Gastrocnemius medialis (tissue), 4 donors: ENCODE measurements at places on chromosomes 3 and 15. TPM values are rescaled to one million over a fixed set of nuclear protein-coding genes. Genes with fewer than 3 reads are reported as not detected.

DNA sequence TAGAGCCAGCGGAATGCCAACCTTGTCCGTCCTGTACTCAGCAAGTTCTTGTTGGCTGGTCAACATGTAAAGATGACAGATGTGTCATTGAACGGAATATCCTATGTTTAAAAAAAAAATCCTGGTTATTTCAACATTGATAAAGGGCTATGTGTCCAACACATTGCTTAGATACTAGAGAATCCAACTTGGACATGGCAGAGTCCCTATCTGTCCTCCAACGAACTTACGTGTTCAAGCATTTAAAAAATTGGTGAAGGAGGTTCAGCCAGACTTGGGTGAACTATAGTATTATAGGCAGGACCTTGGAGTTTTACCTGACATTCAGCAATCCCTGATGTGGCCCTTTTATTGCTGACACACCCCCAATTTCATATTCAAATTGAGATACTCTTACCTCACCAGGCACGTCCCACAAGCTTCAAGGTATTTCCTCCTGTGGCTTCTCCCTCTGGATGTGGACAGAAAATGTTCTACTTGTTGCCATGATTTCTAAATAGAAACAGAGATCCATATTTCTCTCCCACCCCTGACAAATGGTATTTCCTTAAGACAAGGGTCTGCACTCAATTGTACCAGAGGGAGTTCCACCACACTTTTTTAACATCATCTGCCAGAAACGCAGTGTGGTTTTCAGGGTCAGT is 207.7 kb upstream of the TPM1 start:
- DNase-seq, result no peak

DNA sequence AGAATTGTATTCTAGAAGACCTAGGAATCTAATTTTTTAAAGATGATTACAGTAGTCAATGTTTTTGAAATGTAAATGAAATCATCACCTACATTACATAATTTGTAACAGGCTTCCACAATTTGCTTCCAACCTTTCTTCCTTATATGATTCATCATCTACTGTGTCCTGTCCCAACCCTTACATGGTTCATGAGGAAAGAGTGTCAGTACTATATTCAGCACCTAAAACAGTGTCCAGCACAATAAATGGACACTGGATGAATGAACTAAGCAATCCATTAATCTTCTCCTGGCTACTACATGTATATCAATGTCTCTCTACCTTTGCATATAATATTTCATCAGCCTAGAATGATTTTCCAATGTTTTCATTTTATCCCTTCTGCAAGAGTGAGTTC is 12.2 kb downstream of the FGF12 start:
- DNase-seq, result no peak

GRCh38 chr15:95684693-95685115 is 645.8 kb upstream of the NR2F2 start:
- DNase-seq, result no peak

DNA sequence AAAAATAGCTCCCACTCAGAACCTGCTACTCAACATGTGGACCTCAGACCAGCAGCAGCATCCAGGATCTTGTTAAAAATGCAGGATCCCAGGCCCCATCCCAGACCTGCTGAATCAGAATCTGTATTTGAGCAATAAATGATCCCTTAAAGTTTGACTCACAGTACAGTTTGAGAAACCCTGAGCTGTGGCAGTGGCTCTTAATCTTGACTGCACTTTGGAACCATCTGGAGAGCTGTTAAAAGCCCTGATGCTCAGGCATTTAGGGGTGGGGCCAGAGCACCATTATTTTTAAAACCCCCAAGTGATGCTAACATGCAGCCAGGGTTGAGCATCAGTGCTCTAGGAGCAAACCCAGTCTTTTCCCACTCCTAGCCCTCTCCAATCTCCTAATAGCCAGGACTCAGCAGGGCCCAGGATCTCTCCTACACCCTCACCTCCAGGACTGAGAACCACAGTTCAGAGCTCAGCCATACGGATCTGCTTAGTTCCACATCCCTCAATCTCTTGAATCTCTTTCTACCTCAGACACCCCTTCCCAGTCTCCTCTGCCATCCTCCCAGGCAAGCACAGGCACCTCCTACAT is 10.2 kb downstream of the RFTN1 start:
- no peak for DNase-seq

- no peak for DNase-seq
These were observed 207.6 kb downstream of the UACA start for GRCh38 chr15:70555713-70556112.

Gene SH2D7
- total RNA-seq, result not detected

GRCh38 chr3:45486926-45487325 is 98.5 kb downstream of the LARS2 start:
- no peak for DNase-seq

DNA sequence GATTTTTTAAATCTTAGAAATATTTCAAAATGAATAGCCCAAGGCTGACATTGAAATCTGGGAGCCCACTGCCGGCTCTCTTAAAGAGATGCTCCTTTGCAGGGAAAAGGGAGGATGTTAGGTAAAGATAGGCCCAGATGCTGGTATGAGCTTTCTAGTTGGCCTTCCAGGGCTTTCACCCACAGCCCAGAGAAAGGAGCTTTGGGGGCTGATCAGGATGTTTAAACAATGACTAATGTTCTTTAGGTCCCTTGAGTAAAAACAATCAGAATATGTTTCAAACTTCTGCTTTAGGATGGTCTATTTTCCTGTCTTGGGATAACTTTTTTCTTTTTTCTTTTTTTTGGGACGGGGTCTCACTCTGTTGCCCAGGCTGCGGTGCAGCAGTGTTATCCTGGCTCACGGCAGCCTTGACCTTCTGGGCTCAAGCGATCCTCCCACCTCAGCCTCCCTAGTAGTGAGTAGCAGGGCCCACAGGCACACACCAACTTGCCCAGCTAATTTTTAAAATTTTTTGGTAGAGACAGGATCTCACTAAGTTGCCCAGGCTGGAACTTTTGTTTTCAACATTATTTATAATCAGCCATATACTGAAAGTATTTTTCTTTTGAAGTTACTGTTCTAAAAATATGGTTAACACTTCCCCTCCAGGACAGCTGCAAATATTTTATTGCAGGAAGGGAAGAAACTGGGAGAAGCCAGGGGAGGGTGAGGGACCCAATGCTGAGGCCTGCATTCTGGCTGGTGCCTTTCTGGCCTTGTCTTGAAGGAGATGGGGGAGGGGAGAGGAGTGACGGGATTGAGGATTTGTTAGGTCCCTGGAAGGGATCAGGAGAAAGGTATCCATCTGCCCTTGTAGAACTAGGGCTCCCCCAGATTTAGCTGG is 70.1 kb downstream of the TRAK1 start:
- no peak for DNase-seq

Gene ZNF609
- total RNA-seq, result 16.5 TPM

Gene MAGEL2
- total RNA-seq, result not detected

Gene DPPA4
- not detected for total RNA-seq

Gene KCNH8
- total RNA-seq, result not detected

Gene ATRIP
- 6.8 TPM for total RNA-seq

DNA sequence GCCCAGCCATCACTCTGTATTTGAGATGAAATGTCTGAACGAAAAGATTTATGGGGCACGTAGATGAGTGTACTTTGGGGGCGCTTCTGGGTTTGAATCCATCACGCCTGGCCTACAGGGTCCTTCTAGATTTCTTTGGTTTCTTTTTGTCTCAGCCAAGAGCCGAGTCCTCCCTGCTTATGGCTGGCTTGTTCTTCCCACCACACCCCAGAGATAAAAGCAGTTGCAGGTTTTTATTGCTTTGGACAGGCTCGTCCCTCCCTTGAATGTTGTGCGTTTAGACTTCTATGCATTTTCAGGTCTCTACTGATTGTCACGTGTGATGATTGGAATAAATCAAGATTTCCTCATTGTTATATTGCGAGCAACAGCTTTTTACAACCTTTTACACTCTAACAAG is 104.8 kb upstream of the CHRNA7 start:
- DNase-seq, result no peak

- no peak for DNase-seq
These were observed 107.6 kb upstream of the SEMA6D start for GRCh38 chr15:47609693-47610092.

Gene AMIGO3
- 0.76 TPM for total RNA-seq

DNA sequence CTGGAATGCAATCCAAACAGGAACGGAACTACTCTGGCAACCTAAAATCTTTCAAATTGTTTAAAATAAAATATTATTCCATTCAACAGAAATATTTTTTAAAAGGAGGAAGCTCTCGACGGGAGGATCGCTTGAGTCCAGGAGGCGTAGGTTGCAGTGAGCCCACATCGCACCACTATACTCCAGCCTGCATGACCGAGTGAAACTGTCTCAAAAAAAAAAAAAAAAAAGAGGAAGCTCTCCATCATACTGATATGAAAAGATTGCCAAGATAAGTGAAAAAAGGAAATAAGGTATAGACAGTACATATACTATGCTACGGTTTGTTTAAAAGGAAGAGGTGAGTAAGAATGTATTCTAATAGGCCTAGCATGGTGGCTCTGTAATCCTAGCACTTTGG is 3.6 kb downstream of the RAD18 start:
- DNase-seq, result no peak
